Stimulated activated CD8-positive, alpha-beta memory T cell treated with anti-CD3 and anti-CD28 coated beads, Interleukin-15, amount 100 ng/mL, for 24 hours (primary cell): ENCODE measurements at places on chromosomes 5 and 9.

DNA sequence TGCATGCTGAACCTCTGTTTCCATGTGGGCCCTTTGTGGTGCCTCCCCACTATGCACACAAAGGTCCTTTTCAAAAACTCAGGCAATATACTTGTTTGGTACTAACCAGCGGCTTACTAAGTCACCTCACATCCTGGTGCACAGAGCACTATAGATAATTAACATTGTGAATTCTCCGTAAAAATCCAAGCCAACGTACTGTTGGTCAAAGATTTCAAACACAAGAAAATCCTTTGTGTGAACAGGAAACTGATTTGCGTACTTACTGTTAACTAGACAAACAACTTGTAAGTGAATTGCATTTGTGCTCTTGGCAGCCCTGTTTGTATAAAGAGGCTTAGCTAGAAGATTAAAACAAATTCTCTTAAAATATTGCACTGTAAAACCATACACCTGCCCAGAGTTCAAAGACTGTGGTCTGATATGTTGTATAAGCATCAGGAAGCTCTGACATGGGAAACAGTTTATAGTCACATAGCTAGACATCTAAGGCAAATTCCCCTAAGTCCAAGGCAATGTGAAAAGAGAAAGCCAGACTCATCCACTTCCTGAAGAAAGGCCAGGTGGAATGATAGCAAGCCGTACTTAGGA lies 125.0 kb upstream of the SLC12A2 start:
- no peak for DNase-seq

DNA sequence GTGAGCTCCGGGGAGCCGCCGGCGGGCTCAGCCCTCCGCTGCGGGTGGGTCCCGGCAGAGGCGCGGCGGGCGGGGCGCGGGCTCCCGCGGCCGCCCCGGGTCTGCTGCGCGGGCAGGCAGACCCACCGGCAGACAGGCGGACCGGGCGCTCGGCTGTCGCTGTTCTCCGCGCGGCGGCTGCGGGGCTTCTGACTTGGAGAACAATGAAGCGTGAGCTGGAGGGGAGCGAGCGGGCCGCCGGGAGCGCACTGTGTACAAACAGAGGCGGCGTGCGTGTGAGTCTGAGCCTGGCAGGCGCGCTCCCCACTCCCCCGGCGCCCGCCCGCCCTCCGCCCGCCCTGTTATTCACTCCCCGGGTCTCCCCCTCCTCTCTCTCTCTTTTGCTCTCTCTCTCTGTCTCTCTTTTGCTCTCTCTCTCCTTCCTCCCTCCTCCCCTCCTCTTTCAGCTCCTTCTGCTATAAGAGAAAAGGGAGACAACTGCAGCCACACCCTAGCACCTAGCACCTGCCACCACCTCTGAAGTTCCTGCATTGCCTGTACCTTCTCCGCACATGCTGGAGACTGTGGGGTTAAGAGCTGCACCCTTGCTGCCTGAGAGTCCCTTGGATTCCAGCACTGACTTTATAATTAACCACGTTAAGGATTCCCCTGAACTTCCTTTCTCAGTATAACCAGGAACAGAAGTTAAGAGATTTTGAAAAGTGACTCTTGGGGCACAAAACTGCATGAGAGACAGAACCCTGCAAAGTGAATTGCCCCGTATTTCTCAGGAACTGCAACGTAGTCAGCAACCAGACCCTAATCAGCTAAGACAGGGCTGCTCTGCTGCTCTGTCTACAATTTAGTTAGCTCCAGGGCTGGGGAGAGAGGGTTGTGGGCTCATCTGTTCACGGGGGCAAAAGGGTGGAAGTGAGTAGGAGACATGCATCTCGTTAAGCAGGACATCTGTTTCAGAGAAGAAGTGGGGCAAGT lies at the start of gene EDIL3:
TSS of gene EDIL3 (minus strand) at position 277 of the 972 bp plus-strand sequence. CDS start 506 bp downstream, outside the sequence.
- DNase-seq: no peak

GRCh38 chr9:130556396-130557076 lies 22.8 kb upstream of the FUBP3 start:
- DNase-seq: no peak

DNA sequence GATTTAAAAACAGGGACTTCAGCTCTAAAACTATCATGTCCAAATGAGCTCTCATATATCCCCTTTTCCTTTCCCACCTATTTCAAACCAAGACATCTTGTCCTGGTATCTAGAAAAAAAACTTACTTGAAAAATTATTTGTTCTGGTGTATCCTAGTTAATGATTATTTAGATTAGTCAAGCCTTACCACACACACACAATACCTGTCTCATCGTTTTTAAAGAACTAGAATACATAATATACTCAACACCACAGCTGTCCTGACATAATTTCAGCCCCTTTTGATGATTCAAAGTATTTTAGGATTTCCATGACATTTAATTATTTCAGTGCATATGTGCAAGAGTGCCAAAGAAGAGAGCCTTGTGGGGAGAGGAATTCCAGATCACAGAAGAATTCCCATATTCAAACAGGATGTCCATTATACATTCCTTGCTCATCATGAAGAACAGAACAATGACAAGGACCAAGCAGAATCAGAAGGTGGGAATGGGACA lies 233.7 kb downstream of the SMARCA2 start:
- no peak for DNase-seq

DNA sequence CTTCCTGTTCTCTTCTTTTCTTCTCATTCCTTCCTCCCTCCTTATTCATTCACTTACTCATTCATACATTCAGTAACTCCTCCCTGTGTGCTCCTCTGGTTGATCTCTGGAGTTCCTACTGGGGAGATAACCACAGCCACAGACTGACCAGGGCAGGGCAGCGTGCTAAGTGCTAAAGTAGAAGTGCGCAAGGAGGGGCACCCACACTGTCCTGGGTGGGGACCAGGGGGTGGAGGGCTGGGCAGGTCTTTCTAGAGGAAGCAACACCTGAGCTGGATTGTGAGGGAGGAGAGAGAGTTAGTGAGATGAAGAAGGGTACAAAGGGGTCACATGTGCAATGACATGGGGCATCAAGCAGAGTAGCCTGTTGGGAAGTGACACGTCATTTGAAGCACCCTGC lies 13.8 kb downstream of the ENHO start:
- no peak for DNase-seq

GRCh38 chr5:78971998-78972397 lies 13.1 kb downstream of the ARSB start:
- no peak for DNase-seq

DNA sequence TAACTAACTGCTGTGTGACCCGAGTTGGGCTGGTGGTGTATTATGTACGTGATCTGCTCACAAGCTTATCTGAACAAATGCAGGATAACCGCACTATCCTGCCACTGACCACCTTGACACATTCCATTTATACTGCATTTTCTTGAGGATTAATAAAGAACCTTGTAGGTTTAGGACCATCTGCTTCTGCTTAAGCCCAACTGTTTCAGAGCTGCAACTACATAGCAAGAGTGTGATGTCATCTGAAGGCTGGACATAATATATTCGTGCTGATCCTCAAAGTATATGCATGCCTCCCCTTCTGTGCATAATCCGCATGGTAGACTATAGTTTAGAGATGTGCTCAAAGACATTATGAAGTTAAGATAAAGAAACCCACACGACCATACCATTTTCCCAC lies 435.9 kb downstream of the BNC2 start:
- DNase-seq: no peak

DNA sequence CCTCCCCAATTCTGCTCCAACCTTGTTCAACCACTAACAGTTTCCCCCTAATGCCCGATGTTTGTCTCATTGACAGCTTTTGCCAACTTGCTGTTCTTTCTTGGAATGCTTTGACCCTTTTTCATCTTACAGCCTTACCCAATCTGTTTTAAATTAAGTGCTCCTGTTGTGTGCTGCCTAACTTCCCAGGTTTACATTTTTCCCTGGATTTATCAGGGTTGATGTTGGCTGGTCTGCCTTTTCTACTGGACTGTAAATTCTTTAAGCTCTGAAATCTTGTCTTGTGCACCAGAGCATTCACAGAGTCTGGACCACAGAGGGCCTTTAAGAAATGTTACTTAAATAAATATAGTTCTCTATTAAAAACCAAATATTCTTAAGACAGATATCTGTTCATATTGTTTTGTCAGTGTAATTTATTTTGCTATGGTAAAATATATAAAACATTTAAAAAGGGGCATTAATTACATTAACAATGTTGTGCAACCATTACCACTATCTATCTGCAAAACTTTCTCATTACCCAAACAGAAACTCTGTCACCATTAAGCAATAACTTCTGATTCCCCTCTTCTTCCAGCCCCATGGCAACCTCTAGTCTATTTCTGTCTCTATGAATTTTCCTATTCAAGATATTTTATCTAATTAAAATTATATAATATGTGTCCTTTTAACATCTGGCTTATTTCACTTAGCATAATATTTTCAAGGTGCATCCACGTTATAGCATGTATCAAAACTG lies 73.0 kb downstream of the OSTF1 start:
- DNase-seq: no peak
